ENCODE measurements at places on chromosomes 1 and 21.

GRCh38 chr1:27117733-27118439 lies 37.0 kb downstream of the SLC9A1 start:
- H3K4me1 ChIP-seq: peaks cover 28% of the 10 kb centered on the region
- no peaks in the 10 kb centered on the region for H3K27me3 ChIP-seq
- no peak overlapping the region for H3K4me3 ChIP-seq
- no peaks in the 10 kb centered on the region for H3K36me3 ChIP-seq
- no peak for DNase-seq

DNA sequence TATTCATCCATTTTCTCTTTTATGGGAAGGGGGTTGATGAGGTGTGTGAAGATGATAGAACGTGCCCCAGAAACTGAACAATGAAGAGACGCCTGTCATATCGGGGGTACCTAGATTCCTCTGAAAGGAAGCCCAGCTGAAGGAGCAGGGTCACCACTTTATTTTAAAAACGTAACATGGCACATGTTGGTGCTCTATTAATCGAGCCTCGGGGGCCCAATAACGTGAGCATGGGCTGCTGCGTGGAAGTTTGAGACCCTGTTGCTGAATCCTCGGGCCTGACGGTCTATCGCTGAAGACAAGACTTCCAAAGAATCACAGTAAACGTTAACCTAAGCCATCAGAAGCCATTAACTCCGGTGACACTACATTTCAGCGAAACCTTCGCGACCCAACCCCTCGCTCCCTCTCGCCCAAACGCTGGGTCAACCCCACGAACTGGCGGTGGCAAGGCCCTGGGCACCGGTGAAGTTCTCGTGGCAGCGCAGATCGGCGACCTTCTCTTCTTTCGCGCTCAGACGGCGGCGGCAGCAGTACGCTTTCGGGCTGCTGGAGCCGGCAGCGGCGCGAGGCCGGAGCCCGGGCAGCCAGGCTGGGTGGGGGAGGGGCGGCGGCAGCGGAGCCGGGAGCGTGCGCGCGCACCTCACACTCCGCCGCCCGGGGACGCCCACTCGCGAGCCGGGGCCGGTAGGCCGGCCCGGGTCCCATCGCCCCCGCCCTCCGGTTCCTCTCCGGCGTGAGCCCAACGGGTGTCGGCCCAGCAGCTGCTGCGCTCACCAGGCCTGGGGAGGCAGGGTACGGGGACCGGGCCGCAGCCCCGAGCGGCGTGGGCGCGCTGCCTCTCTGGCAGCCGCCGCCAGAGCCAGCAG lies 838 bp upstream of the MAN1A2 start:
- H3K27me3 ChIP-seq: no peaks in the 10 kb centered on the region
- peak; percentile 79 for DNase-seq
- H3K4me3 ChIP-seq: peak overlapping the region; percentile 92
- H3K4me1 ChIP-seq: peaks cover 33% of the 10 kb centered on the region
- H3K27ac ChIP-seq: peak overlapping the region; percentile 66

DNA sequence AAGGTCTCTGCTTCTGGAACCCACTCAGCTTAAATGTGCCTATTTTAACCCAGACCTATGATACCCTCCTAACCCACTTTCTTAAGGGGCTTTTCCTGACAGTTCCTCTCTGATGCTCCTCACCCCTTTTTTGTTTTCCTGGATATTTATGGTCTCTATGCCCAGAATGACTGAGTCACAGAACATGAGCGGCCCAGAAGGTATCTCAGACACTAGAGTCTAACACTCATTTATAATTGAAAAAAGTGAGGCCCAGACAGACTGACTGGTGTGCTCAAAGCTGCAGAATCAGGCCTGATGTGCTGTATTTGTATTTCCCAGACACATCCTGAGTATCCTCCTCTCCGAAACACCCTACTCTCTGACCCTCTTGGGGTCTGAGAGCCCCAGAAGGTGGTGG lies 44.0 kb downstream of the LRRC71 start:
- DNase-seq: no peak
- no peaks in the 10 kb centered on the region for H3K27me3 ChIP-seq
- peaks cover 4% of the 10 kb centered on the region for H3K36me3 ChIP-seq
- no peak overlapping the region for H3K4me3 ChIP-seq
- H3K4me1 ChIP-seq: no peaks in the 10 kb centered on the region

DNA sequence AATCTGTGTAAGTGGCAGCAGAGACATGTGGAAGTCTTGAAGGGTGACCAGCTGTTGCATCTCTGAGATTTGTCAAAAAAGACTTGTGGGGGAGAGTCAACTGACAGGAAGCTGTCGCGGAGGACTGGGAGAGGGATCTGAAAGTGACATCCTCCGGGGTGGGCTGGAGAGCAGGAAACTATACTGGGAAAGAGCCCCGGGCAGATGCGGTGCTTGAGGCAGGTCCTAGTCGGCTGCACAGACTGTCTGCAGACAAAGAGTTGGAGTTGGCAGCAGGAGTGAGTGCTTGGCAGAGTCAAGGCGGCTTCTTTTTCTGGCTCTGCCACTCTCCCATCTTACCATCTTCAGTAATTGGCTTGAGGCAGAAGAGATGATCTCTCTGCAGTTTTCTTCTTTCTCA lies 294.0 kb upstream of the C1orf87 start:
- H3K4me3 ChIP-seq: no peak overlapping the region
- DNase-seq: no peak
- H3K36me3 ChIP-seq: no peaks in the 10 kb centered on the region
- H3K27me3 ChIP-seq: no peaks in the 10 kb centered on the region

DNA sequence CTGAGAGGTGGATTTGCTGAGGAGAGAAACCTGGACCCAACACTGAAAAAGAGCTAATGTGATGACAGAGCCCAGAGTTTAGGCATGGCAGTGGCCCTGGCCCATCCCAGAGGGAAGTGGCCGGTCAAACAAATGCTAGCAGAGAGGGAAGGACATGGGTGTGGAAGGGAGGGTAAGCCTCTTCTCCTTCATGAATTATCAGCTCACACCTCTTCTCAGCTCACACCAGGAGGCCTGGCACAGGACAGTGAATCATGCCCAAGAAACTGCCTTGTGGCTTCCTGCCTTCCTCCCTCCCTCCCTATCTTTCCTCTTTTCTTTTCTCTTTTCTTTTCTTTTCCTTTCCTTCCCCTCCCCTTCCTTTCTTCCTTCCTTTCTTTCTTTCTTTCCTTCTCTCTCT lies 1.3 kb upstream of the SPRR3 start:
- no peak overlapping the region for H3K4me3 ChIP-seq
- no peaks in the 10 kb centered on the region for H3K36me3 ChIP-seq
- no peaks in the 10 kb centered on the region for H3K4me1 ChIP-seq
- H3K27me3 ChIP-seq: no peaks in the 10 kb centered on the region

DNA sequence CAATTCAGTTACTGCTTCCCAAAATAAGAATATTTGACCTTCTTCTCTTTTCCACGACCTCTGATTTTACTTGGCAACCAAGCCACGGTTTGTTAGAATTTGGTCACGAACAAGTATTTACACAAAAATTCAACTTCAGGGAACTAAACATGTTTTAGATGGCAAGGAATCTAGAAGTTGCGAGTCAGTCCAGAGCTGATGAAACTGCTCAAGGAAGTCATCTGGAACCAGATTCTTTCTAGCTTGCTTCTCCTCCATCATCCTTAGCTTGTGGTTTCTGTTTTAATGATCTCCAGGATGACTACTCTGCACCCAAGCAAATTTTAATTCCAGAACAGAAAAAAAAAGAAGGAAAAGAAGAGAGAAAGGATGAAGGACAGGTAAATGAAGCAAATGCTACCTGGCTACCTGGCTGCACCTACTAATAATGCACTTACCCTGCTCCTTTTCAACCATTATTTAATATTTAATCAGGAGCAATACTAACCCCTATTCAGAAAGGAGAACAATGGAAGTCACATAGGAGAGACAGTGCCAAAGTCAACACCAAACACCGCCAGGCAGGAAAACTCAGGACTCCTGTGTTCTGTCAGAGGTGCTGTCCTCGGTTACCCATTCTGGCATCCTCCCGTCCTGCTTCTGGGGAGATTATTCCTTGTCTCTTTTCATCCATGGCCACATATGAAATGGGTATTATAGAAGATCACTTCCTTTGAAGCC lies 54.2 kb upstream of the RGS7 start:
- H3K36me3 ChIP-seq: no peaks in the 10 kb centered on the region
- no peaks in the 10 kb centered on the region for H3K4me1 ChIP-seq
- no peak overlapping the region for H3K27ac ChIP-seq
- no peaks in the 10 kb centered on the region for H3K27me3 ChIP-seq

GRCh38 chr1:110627764-110628163 lies 21.6 kb upstream of the KCNA2 start:
- H3K27ac ChIP-seq: no peak overlapping the region
- no peaks in the 10 kb centered on the region for H3K36me3 ChIP-seq
- H3K4me3 ChIP-seq: no peak overlapping the region
- peaks cover 2% of the 10 kb centered on the region for H3K27me3 ChIP-seq

Measured in endothelial cell of umbilical vein (primary cell).